ENCODE measurements at places on chromosomes 12 and 14.

- DNase-seq, result no peak
Measured at GRCh38 chr14:72008666-72009065, 76.4 kb downstream of the RGS6 start.

DNA sequence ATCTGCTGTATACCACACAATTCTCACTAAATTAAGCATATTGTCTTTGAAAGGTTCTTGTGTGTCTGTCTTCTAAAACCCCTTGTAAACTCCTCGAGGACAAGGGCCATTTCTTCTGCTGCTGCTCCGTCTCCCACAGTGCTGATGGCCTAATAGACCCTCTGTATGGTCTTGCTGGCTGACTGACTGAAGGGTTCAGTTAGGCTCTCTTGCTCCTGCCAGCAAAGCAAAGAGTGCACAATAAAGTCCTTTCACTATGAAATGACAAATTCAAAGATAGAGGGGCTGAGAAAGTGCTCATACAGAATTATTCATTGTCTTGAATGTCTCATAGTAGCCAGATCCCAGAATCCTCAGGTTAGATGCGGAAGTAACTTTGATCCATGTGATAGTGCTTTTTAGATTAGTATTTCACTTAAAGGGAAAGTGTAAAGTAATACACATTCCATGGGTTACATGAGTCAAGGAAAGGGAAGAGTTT, 14.2 kb upstream of the RIOX1 start:
- DNase-seq, result no peak

GRCh38 chr14:61467296-61467695, 145.9 kb downstream of the PRKCH start:
- DNase-seq, result no peak

- peak; percentile 94 for DNase-seq
Measured at GRCh38 chr12:55847603-55848291, 5.0 kb upstream of the MMP19 start.

DNA sequence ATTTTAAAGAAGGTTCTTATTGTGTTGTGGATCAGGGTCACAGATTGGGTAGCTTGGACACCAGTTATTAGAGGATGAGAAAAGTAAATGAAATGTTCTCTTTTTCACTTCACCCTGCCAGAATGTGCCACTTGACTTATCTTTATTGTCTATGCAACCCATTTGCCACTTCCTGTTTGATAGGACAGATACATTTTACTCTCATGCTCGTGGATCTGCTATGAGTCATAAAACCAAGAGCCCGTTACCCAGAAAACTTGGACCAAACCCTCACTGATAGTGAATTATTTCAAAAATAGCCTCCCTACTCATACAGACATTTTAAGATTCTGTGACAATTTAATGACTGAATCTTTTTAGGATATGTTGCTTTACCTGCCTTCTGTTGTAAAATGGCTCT, 1.8 kb downstream of the ISCA2 start:
- no peak for DNase-seq

GRCh38 chr12:53514628-53515290, 7.5 kb upstream of the NPFF start:
- DNase-seq, result no peak

DNA sequence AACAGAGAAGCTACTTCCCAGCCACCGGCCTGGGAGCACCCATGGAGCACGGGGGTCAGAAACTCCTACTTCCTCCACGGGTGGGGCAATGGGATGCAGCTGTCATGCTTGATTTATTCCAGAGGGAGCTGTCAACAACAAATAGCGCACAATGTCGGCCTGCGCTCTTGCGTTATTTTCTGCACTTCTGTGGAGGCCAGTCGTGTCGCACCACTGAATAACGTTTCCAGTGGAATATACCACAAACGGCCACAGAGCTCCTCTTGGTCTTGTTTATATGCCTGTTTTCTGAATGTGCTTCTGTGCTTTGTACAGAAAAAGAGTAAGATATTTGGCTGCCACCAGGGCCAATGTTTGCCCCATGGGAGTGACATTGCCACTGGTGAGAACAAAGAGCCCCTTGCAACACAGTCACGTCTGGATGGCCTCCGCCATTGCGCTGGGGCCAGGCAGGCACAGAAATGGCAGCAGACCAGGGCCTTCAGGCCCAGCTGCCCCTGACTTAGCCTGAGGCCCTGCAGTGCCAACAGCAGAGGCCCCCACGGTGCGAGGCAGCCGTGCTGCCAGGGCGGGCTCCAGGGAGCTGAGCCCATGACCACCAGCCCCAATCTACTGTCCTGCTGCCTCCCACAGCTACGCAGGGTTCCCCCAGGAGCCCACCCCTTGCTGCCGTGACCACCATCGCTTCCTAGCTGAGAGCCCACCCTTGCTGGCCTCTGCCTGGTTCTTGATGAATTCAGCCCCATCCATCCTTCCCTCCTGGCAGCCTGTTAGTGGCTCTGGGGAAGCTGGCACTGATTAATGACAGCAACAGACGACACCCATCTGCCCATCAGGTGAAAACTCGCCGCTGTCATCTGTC, 28.9 kb upstream of the TMEM179 start:
- no peak for DNase-seq

- peak; percentile 96 for DNase-seq
Measured at GRCh38 chr12:19431407-19432308, 7.6 kb upstream of the AEBP2 start.

- no peak for DNase-seq
Measured at GRCh38 chr12:108327621-108328344, 11.3 kb downstream of the CMKLR1 start.

GRCh38 chr14:43729143-43729542, 777.9 kb downstream of the FSCB start:
- no peak for DNase-seq

DNA sequence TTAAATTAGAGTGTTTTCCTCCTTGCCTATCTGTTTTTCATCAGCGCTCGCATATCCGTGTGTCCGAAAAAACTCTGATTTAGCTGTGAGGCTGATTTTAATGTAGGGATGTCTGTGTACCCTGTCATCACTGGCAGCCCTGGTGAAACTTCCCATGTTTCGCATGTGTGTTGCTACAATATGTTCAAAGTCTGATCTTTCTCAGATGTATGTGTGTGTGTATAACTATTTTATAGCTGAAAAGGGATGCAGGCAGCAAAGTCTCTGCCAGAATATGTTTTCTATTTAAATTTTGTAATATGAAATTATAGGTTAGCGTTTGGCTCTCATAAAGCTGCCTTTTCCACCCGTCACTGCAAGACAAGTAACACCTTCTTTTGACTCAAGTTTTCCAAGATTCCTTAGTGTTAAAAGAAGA, 154.8 kb downstream of the TMTC2 start:
- no peak for DNase-seq

DNA sequence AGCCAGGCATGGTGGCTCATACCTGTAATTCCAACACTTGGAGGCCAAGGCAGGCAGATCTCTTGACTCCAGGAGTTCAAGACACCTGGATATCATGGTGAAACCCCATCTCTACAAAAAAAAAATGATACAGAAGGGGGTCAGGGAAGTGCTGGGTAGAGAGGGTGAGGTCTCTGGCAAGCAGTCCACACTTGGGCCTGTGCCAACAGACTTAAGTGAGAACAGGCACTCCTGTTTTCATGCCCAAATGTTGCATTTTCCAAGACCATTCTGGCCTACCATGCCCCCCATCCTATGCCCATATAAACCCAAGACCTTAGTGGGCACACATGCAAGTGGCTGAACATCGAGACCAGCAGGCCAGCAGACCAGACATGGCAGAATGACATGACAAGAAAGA, 16.0 kb upstream of the CMAS start:
- no peak for DNase-seq

- no peak for DNase-seq
Measured at GRCh38 chr12:118711185-118711584, 270.2 kb upstream of the SRRM4 start.

- peak; percentile 59 for DNase-seq
Measured at GRCh38 chr14:21039585-21040369, 2.4 kb upstream of the RNASE7 start.

GRCh38 chr12:40864891-40865290, 172.7 kb downstream of the CNTN1 start:
- no peak for DNase-seq

GRCh38 chr12:30991466-30991865, 64.9 kb downstream of the TSPAN11 start:
- DNase-seq, result peak; percentile 98

GRCh38 chr12:39417916-39418315, 25.0 kb downstream of the KIF21A start:
- peak; percentile 86 for DNase-seq

DNA sequence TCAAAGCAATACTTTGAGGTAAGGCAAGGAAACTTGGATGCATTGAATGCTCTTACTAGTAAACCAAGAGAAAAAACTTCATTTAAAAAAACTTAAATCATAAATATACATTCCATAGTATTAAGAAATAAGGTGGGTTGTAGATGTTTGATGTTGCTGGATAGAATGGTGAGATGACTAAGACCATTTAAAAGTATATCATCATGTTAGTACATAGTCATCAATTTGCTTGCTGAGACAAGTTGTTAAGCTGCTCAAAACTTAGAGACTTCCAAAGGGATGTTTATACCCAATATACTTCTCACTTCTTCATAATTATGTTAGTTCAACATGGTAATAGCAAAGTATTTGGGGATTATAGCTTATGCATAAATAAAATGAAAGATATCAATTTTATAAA, 675.5 kb upstream of the MGAT4C start:
- DNase-seq, result no peak

- peak; percentile 76 for DNase-seq
Measured at GRCh38 chr14:92726135-92726932, 22.1 kb downstream of the LGMN start.

DNA sequence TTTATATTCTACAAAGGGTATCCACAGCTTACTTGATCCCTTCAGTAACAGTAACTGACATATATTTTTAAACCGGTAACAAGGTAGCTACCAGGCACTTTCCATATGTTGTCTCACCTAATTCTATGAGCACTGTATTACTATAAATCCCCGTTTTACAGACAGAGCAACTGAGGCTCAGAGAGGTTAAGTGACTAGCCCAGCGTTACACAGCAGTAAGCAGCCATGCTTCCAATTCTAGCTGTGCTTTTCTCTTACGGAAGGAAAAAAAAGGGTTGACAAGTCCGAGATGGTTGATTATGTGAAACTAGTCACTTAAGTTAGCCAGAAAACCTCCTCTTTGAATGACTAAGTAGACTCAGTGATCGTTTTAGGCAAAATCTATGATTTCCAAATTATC, 187.3 kb upstream of the LHX5 start:
- DNase-seq, result no peak

- peak; percentile 1 for DNase-seq
Measured at GRCh38 chr12:613996-614395, 49.2 kb downstream of the NINJ2 start.

- DNase-seq, result no peak
Measured at GRCh38 chr12:51812871-51813270, 35.6 kb downstream of the FIGNL2 start.

DNA sequence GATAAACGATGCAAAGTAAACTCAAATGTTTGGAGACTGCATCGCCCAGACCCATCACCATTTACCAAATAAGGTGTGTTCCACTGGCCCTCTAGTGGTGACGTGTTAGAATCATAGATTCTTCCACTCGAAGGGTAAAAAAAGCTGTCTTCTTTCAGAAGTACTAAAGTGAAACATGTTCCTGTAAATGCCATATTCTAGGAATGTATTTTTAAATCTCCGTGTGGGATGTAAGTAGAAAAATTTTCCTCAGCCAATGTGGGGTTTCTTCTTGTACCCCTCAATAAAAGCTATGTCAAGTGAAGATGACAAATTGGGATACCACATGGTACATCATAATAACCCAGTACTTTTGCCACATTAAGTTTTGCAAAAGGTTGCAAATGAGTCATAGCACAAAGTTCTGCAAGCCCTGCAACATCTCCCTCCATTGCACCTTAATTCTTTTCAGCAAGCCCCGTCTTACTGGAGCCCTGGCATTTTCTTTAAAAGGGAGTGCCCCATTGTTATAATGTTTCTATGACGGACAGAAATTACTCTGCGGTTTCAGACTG, 100.8 kb downstream of the CCER1 start:
- peak; percentile 66 for DNase-seq

- no peak for DNase-seq
Measured at GRCh38 chr12:114263056-114263805, 142.7 kb downstream of the TBX5 start.

GRCh38 chr12:12726555-12727093, 9.5 kb downstream of the CDKN1B start:
- DNase-seq, result peak; percentile 45

DNA sequence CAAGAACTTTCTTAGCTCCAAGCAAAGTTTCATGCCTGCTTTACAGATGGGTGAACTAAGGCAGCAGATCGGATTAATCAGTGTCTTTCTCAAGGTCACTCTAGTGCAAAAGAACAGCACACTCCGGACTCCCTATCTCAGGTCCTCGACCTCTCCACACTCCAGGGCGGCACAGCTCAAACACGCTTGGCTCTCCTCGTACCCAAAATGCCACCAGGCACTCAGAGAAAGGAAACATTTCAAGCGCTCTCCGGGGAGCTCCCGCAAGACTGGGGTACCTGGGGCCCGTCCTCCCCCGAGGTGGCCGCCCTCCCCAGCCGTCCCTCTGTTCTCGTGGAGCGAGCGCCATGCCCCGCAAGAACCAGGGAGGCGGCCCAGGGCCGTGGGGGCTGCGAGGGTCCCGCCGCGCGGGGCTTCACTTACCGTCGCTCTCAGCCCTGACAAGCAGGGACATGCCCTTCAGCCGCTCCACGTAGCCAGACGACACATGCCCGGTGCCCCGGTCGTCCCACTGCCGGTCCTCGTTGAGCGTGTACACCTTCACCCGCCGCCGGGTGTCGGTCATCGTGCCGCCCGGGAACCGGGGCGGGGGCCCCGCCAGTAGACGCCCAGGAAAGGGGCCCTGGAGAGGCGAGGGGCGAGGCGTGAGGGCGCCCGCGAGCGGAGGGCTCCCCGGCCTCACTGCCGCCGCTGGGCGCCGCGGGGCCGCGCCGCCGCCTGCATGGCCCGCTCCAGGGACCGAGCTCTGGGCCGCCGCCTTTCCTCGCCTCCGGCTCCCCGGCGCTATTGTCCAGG, 830 bp downstream of the PPP4R3A start:
- peak; percentile 20 for DNase-seq

- DNase-seq, result peak; percentile 90
Measured at GRCh38 chr12:69254046-69254445, 14.7 kb downstream of the CPSF6 start.

DNA sequence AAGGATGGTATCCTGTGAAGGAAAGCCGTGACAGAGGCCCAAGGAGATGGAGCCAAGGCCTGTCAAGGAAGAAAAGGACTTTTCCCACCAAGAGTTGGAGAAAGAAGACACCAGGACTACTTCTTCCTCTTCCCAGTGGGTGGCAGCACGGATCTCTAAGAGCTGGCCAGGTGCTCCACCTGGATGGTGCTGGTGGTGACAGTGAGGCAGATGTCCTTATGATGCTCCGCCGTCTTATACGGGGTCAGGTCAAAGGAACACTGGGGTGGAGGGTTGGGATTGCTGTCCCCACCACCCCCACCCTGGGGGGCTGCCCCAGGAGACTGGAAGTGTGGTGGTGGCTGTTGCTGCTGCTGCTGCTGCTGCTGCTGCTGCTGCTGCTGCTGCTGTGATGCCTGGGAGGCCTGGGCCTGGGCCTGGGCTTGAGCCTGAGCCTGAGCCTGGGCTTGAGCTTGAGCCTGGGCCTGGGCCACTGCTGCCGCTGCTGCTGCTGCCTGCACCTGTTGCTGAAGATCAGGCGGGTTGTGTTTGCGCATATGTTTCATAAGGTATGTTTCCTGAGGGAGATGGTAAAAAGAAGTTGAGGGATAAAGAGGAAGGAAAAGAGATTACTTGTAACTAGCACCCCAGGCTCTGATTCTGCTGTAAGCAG, 4.8 kb upstream of the ING4 start:
- peak; percentile 38 for DNase-seq
